Dermis microvascular lymphatic vessel endothelial cell (primary cell): ENCODE measurements at places on chromosomes 2 and 18.

- DNase-seq: no peak
Observed at GRCh38 chr2:31086590-31086989, 51.6 kb downstream of the GALNT14 start.

- no peak for DNase-seq
Observed at GRCh38 chr2:69026691-69027459, 13.9 kb downstream of the ANTXR1 start.

DNA sequence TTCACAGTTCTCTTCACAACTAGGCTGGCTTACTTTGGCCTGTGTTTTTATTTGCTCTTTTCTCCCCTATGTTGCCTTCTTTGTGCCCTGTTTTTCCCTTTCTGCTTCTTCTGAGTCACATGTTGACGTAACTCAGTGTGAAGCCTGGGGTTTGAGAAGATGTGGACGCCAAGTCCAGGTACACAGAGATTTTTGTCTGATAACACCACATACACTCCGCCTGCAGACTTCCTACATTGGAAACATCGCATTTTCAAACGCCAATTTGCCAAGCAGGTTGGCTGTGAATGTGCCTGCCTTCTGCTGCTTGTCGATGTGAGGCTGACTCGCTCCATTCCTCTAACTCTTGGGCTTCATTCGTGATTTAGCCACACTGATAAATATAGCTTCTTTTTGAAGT lies 62.6 kb upstream of the FN1 start:
- DNase-seq: no peak

- DNase-seq: no peak
Observed at GRCh38 chr18:80076379-80076778, 32.7 kb upstream of the ADNP2 start.

DNA sequence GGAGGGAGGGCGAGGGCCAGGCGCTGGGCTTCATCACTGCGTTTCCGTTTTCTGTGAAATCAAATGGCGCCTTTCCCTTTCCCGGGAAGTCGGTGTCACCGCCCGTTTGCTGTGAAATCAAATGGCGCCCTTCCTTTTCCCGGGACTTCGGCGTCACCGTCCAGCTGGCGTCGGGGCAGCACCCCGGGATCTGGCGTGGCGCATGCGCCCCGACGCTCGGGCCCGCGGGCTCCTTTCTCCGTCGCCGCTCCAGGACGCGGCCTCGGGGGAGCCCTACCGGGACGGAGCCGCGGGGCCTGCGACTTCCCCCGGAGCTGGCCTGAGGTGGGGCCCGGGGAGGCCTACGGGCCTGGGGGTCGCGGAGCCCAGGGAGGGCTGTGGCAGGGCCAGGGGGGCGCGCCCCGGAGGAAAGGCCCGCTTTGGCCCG lies at the start of gene FAM228A:
Gene FAM228A, plus strand, starts transcription at position 203 of the 427 bp plus-strand sequence. CDS start 428 bp downstream, outside the sequence.
- no peak for DNase-seq

- DNase-seq: no peak
Observed at GRCh38 chr2:151651274-151651673, 83.0 kb downstream of the NEB start.

GRCh38 chr18:39371996-39372395 lies 1806.4 kb upstream of the CELF4 start:
- DNase-seq: no peak

GRCh38 chr2:112835536-112836162 lies 930 bp downstream of the IL1B start:
- no peak for DNase-seq

DNA sequence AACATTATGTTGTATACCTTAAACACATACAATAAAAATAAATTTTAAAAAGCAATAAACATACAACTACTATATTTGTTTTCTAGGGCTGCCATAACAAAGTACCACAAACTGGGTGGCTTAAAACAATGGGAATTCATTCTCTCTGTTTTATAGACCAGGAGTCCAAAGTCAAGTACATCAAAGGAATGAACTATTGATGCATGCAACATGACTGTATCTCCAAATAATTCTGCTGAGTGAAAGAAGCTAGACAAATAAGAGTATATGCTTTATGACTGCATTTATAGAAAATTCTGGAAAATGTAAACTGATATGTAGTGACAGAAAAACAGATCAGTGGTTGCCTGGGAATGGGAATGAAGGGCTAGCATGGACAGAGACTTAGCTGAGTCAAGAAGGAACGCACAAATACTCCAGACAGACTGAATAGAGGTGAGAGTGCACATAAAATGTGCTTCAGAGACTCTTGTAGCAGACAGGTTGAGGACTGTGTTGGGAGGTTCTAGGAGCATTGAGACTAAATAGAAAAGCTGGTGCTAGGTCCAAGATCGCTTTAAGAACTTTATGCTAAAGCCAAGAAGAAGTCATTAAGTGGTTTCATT lies 11.0 kb upstream of the PLA2R1 start:
- DNase-seq: no peak

- no peak for DNase-seq
Observed at GRCh38 chr18:62974928-62975675, 259.8 kb downstream of the PHLPP1 start.

GRCh38 chr2:173545364-173545763 lies 190.7 kb downstream of the CDCA7 start:
- no peak for DNase-seq

- no peak for DNase-seq
Observed at GRCh38 chr18:79365701-79366100, 30.0 kb upstream of the NFATC1 start.

DNA sequence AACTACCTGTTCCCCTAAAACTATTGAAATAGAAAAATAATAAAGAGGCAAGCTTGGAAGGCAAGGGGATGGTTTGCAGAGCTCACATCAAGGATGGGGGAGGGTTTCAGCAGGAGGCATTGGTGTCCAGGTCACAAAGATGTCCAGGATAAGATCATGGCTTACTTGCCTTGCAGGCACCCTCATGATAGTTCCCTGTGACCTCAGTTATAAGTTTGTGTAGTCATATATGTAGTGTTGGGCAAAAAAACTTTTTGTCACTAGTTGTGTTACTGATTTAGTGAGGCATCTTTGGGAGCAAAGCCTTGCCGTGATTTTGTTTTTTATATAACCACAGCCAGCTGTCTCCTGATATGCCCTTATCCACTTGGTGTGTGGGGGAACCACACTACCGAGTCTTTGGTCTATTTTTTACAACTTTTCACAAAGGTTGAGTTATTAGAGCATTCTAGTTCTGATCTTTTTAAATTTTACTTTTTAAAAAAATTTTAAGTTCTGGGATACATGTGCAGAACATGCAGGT lies 53.3 kb downstream of the IL1R2 start:
- no peak for DNase-seq

DNA sequence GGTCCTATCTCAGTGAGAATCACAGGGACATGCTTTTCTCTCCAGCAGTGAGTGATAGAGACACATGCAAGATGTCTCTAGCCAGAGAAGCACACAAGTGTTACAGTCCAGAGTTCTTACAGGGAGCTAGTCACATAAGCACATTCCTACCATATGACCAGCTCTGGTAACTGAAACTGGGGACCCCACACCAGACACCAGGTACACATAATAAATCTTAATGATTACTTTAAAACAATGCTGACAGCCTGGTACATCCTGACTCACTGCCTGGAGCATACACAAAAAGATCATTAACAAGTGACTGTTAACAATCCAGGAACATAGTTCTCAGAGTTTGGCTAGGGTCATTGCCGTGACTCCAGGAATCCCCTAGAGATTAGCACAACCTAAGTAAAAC lies 53.6 kb downstream of the GALNT1 start:
- DNase-seq: peak; percentile 76

GRCh38 chr2:198339116-198339515 lies 534.7 kb downstream of the PLCL1 start:
- DNase-seq: no peak

DNA sequence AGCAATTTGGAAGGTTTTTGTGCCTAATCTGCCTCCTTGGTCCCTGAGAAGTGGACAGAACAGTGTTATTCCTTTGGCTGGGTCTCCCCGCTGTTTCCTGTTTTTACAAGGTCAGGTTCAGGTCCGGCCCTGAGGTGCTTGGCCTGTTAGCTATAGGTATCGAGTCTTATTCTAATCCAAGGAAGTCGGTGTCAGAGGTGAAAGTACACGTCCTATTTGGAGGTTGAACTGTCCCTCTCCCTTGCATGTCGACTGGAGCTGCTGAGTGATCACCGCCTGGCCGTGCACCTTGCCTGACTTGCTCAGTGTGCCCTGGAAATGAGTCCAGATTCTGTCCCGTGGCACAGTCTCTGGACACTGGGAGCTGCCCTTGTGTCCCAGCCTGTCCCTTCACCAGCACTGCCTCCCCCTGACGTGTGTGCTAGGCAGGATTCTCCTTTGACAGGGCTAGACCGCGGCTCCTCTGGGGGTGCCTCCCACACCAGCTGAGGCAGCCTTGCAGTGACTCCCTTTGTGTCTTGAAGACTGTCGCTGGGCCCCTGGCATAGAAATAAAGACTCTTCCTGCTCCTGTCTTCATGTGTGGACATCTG lies 65.7 kb upstream of the RBM44 start:
- DNase-seq: peak; percentile 60

DNA sequence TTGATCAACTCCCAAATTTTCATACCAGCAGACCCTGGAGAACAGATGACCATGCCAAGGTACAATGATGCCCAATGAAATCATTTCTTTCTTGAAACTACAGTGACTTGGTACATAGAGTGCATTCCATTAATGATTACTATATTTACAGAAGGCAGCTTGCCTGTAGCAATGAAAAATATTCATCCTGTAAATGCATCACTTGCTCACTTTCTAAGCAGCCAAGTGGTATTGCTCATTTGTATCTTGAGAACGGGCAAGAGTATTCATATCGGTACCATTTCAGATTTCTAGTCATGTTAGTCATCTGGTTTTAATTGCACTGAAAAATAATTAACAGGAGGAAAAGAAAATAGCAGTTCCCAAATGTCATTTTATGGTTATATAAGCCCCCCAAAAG lies 59.6 kb downstream of the VIL1 start:
- DNase-seq: no peak

- peak; percentile 88 for DNase-seq
Observed at GRCh38 chr2:126657636-126658318, 1.8 kb downstream of the GYPC start.

DNA sequence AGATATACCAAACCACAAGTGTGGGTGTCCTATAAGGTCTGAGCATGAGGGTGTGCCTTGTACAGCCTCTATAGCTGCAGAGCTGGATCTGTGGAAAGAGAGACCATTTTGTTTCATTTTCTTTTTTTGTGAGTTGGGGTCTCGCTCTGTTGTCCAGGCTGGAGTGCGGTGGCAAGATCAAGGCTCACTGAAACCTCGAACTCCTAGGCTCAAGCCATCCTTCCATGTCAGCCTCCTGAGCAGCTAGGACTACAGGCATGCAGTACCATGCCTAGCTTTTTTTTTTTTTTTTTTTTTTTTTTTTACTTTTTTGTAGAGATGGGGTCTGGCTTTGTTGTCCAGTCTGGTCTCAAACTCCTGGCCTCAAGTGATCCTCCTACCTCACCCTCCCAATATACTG lies 10.7 kb downstream of the KIF3C start:
- DNase-seq: no peak

DNA sequence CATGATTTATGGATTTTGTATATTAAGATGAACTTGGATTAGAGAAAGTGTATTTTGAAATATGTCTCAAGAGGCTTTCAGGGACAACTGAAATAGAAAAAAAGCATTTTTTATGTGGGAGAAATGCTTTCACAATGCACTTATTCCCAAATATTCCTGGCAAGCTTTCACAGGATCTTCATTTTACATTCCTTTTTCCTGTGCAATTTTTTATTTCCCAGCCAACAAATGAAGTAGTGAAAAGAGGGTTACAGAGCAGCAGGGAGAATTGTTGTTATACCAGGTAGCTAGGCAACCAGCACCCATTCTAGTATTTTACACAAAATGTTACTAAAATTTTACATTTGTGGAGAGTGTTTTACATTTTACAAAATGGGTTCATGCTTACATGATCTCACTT lies 167.0 kb upstream of the RPRM start:
- DNase-seq: no peak

GRCh38 chr2:15664273-15665066 lies 72.8 kb downstream of the DDX1 start:
- DNase-seq: no peak

DNA sequence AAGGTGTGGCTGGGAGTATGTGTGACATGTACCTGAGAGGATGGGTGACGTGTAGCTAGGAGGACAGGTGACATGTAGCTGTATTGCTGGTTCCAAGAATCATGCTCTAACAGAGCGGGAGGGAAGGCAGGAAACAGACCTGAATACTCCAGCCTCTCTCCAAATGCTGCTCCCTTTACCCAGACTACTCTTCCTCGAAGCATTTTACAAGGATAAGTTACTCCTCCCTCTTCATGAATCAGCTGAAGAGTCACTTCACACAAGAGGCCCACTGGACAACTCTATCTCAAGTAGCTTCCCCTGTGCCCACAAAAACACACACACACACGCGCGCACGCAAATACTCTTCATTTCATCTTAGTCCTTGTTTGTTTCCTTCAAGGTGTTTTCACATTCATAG lies 52.6 kb upstream of the KIDINS220 start:
- no peak for DNase-seq

DNA sequence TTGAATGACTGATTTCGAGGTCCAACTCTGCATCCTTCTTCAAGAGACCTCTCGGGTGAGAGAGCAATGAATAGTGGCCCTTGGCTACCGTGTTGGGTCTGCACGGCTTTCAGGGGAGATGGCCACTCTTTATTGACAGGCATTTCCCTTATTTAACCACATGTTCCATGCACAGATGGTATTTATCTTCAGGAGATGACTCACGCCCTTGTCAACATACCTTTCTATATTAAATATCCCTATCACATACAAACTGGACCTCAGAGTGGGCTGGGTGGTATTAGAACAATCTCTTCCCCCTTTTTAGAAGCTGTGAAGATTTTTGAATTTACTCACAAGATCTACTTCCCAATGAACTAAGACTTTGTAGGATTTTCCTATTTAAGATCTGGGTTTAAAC lies 109.6 kb upstream of the CDC42EP3 start:
- DNase-seq: no peak

DNA sequence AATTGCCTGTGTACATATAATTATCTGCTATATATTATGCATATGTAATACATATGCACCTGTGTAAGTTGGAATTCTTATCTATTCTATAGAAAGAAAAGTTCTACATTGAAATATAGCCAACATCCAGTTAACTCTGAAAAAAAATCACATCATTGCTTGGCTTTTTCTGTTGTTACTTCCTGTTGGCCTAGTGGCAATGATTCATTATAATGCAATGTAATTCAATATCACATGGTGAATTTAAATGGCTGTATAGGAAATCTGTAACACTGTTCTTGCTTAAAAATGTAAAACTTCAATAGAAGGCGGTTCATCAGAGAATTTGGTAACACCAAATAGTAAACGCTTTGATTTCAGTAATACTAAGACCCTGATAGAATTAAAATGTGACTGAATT lies 44.5 kb upstream of the MAP4K3 start:
- peak; percentile 67 for DNase-seq

DNA sequence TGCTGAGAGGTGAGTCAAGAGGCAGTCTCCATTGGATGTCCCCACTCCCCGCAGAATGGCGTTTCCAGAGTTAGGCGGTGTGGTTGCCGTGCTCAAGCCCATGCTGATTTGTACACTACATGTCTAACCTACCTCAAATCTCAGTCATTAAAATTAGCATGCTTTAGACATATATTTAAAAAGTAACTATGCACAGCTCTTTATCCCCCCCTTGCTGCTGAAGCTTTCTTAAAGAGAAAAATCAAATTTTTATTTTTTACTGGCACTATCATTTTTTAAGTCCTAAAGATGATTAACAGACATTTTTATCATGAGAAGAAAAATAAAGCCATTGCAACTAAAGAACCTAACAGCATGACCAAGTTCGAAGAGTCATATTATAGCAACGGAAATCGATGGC lies 42.9 kb downstream of the BOLA3 start:
- no peak for DNase-seq
